ENCODE measurements at places on chromosomes 1 and 21. TPM values are rescaled to one million over a fixed set of nuclear protein-coding genes. Genes with fewer than 3 reads are reported as not detected.
A peak's percentile ranks its signal among the peaks of the same experiment; 100 is the strongest.

GRCh38 chr1:152110860-152111514, 4.3 kb downstream of the TCHH start:
- peak; percentile 36 for DNase-seq

DNA sequence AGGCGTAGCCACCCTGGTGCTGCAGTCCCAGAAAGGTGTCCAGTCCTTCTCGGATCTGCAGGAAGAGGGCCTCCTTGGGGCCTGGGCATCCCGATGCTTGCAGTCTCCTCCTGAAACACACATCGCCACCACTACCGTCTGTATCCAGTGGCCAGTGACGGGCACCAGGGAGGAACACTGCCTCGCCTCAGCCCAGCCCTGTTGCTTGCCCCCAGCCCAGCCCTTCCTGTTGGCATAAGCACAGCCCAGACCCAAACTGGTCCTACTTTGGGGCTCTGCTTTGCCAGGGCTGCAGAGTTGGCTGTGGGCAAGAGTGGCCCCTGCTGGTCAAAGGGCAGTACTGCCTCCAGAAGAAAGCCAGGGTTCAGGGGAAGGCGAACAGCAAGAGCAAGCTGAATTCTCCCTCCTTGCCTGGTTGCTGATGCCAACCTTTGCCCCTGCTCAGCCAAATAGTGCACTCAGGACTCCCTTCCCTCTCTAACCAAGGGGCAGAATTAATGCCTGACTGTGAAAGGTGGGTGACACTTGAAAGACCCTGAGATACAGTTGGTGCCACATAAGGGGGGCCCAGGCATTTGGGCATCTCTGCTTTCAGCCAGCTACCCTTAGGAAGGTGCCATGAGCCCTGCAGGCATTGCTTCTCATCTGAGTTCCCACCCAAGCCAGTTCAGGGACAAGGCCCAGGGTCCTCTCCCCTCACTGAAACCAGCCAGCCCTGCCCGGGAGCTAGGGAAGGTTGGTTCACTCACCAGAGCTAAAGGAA, 11.1 kb upstream of the ARHGEF2 start:
- DNase-seq = peak; percentile 61

GRCh38 chr21:45897191-45898027, 84.2 kb upstream of the COL6A1 start:
- DNase-seq = no peak

DNA sequence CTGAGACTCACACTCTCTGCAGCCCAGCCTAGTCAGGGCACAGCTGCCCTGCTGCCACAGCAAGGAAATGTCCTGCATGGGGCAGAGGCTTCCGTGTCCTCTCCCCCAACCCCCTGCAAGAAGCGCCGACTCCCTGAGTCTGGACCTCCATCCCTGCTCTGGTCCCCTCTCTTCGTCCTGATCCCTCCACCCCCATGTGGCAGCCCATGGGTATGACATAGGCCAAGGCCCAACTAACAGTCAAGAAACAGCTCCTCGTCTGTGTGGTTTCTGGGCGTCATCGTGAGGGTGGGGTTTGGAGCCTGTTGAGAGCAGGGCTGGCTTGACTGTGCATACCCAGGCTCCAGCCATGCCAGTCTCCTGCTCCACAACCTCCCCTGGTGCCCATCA, 19.5 kb downstream of the FAAH start:
- DNase-seq = no peak

DNA sequence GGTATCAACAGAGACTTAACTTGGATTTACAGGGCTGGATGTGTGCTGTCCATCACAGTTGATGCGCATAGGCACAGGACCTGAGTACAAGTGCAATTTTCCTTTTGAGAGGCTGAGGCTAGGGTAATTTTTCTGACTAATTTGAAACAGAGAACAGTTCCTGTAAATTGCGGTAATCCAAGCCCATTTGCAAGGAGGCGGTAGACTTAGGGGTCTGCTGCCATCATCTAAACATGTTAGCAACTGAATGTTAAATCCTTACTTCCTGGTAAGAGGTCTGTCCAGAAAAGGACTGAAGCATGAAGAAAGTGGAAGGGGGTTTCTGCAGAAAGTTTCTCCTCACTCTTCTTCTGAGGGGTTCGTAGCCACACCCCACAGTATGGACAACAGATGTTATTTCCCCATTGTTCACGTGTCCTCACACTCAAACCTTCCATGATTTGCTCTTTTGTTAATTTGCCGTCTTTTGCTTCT, 23.7 kb upstream of the C1orf198 start:
- DNase-seq = no peak

- no peak for DNase-seq
Observed at GRCh38 chr1:52641307-52641706, 8.3 kb downstream of the SHISAL2A start.

- no peak for DNase-seq
Observed at GRCh38 chr1:20721117-20722061, 3.6 kb upstream of the KIF17 start.

DNA sequence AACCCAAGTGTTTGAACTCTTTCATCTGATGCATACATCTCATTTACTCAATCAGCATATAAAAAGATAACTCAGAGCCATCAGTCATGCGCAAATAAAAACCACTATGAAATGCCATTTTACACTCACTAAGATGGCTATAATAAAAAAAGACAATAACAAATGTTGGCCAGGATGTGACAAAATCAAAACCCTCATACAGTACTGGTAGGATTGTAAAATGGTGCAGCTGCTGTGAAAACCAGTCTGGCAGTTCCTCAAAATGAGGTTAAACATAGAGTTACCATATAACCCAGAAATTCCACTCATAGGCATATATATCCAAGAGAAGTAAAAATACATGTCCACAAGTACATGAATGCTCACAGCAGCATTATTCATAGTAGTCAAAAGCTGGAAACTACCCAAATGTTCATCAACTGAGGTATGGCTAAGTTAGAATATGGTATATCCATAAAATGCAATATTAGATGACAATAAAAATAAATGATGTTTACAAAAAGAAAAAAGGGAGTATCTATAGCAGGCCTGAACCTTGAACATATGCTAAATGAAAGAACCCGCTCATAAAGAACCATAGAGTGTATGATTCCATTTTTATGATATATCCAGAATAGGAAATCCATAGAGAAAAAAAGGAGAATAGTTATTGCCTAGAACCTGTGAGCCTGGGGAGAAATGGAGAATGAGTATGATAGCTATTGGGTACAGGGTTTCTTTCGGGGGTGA, 265.1 kb downstream of the SIPA1L2 start:
- no peak for DNase-seq

GRCh38 chr1:3539707-3540425, 71.4 kb downstream of the MEGF6 start:
- no peak for DNase-seq

DNA sequence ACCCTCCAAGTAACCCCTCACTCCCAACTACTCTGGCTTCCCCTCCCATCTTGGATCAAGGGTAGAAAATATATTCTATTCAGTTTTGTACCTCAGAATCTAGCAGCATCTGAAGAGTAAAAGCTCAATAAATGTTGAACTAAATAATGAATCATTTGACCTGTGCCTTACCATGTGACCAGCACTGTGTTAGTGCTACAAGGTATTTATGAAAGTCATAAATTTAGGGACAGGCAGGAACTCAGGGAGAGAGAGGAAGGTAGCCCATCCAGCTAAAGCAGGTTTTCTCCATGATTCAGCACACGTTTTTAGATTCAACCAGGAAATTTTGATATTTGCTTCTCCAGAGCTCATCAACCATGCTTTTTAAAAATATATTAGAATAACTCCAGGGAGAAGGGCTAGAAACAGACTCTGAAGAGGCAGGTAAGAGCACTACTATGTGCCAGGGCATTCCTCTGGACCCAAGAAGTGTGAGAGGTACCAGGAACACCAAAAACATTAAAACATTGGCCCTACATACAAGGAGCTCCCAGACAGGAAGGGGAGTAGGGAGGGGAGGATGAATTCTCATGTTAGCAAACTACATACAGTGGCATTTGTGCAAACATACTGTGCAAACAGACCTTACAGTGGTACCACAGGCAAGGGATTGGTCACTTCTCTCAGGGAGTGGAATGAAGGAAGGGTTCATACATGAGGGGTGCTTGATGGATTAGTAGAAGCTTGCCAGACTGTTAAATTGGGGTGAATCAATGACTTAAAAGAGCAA, 64.3 kb downstream of the FYB2 start:
- DNase-seq = no peak

DNA sequence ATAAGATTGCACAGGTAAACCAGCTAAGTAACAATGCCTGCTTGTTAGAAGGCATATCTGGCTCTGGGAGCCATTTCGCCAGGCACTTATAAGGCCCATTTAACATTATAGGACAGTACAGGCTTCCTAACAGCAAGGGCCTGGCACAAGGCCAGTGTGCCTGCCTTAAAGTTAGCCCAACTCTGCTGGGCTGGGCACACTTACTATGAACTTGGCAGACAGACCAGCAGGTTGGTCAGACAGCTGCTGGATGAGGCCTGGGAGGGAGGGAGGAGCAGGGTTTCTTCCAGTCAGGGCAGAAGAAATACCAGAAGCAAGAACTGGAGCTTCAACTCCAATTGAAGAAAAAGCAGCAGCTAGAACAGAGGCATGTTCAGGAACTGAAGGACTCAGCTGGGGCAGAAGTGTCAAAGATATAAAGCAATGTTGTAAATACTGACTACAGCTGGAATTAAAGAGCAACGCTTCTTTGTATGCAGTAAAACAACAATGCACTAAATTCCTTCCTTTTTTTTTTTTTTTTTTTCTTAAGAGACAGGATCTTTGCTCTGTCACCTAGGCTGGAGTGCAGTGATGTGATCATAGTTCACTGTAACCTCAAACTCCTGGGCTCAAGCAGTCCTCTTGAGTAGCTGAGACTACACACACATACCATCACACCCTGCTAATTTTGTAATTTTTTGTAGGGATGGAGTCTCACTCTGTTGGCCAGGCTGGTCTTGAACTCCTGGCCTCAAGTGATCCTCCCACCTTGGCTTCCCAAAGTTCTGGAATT, 4.9 kb downstream of the CACHD1 start:
- no peak for DNase-seq

- DNase-seq = peak; percentile 32
Observed at GRCh38 chr1:151130987-151131586, 15.3 kb downstream of the SEMA6C start.

DNA sequence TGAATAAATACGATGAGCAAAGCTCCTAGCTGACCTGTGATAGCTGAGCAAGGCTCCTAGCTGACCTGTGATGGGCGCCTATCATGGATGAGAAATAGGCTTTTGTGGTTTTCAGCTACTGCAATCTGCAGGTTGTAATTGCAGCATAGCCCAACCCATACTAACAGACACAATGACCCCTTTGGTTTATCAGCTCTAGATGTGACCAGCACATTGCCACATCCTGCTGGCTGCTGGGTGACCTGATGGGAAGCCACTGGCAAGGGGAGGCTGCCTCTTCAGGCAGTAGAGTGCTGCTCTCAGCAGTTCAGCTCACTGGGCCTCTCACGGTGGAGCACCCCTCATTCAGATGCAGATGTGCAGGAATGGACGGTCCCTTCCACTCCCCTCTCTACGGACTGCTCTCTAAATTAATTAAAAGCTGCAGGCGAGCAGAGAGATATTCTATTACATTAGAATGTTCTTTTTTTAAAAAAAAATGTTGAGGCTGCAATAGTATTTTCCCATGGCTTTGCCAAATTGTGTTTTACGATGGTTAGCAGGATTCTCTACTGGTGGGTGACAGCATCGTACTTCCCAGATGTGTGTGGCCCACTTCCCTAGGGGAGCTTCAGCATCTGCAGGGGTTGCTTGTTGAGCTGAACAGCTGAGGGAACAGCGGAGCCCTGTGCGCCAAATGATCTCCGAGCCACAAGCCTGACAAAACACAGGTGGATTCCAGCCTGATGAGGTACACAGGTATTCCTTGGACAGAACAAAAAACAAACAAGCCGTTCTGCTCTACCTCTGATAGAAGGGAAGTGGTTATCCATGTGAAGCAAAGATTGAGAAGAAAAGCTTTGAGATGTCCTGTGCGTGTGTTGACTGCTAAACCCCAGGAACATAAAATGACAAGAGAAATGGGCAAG, 65.0 kb downstream of the SYT6 start:
- DNase-seq = no peak

DNA sequence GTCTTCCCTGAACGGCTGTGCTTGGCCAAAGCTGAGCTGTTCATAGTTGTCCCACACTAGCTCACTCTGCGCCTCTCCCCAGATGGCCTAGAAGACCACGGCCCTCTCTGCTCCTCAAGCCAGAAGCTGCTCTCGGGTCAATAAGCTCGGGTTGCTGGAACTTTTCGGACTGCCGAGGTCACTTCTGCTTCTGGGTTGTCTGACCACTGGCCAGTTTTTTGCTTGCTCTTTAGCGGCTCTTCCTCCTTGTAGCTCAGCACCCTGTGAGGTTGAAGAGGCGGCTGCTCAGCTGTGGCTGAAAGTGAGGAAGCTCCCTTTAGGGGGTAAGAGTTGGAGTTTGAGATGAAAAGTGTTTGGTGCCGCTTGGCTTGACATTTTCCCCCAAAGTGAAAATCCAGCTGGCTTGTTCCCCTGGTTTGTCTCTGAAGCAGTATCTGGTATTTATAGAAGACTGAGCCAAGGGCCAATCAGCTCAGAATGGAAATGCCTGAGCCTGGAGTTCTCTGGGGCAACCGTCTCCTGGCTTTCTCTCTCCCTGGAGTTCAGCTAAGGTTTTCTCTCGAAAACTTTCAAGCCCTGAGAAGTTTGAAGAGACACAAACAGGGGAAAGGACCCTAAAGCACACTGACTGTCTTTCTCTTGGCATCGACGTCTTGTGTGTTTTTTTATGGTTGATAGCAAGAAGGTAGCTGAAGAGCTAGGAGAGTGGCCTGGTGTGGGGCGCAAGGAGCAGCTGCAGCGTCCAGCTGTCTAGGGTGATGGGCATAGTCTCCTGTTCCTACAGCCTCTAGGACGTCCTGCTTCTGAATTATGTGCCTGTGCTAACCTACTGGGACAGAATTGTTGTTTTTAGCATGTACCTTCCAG, 72.0 kb downstream of the SYT6 start:
- DNase-seq = no peak

DNA sequence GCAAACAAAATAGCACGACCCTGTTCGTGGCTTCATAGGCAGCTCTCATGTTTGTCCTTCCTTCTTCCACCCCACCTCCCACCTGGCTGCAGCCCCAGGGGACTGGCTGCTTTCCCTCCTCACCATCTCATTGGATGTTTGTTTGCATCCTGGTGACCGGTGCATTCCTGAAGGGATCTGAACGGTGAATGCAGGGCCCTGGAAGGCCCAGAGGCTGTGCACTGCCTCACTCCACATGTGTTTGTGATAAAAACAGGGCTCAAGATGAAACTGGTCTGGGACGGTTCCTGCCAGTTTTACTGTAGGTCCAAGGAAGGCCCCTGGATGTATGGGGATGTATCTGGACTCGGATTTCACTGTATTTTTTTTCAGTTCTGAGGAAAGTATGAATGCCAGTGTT, 42.8 kb downstream of the CNN3 start:
- DNase-seq = peak; percentile 76

The ESPN gene
- under 0.01 TPM for total RNA-seq

The ETV3L gene
- not detected for total RNA-seq

All from IMR-90 (cell line).